Activated CD4-positive, alpha-beta memory T cell treated with anti-CD3 and anti-CD28 coated beads for 36 hours (primary cell): ENCODE measurements at places on chromosomes 12 and 14. TPM values are rescaled to one million over a fixed set of nuclear protein-coding genes. Genes with fewer than 3 reads are reported as not detected.
A peak's percentile ranks its signal among the peaks of the same experiment; 100 is the strongest.

- H3K4me1 ChIP-seq: no peaks in the 10 kb centered on the region
- DNase-seq: no peak
- H3K4me3 ChIP-seq: no peak overlapping the region
- H3K27me3 ChIP-seq: no peaks in the 10 kb centered on the region
- no peaks in the 10 kb centered on the region for H3K36me3 ChIP-seq
- H3K27ac ChIP-seq: no peak overlapping the region
Observed at GRCh38 chr12:128091951-128092382, 175.0 kb upstream of the TMEM132C start.

DNA sequence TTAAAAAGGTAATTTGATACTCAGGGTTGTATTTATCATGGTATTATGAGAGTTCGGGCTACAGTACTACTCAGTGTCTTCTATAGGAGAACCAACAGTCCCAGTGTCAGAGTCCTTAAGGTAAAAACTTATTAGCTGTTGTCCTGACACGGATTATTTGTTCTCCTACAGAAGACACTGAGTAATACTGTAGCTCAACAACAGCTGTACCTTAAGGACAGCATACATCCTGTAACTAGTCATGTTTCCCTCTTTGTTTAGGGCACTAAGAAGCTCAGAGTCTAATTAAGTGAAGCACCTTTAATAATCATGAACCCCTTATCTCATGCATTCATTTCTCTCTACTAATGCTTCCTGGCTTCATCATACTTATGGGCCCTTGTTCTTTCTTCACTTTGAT, 33.9 kb downstream of the ARF6 start:
- H3K4me1 ChIP-seq: peaks cover 10% of the 10 kb centered on the region
- peaks cover under 1% of the 10 kb centered on the region for H3K36me3 ChIP-seq
- H3K27ac ChIP-seq: no peak overlapping the region
- no peak overlapping the region for H3K4me3 ChIP-seq
- no peaks in the 10 kb centered on the region for H3K27me3 ChIP-seq
- DNase-seq: no peak

- no peak overlapping the region for H3K27ac ChIP-seq
- no peaks in the 10 kb centered on the region for H3K4me1 ChIP-seq
- peaks cover 18% of the 10 kb centered on the region for H3K27me3 ChIP-seq
Observed at GRCh38 chr12:108455706-108456105, 59.4 kb upstream of the FICD start.

DNA sequence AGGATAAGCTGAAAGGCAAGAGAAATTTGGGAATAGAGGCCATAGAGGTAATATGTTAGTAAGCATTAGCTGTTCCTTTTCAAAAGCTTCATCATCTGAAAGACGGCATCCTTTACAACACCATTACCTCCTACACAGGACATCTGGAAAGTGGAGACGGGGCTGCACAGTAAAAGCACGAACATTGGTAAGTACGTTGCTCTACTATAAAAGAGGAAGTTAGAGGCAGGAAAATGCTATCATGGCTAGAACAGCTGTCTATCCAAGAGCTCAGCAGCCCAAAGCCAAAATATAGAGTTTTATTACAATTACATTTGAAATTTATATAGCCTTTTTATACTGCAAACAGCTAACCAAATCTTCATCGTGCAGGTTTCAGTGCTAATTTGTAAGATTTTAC, 172.3 kb upstream of the GRIP1 start:
- DNase-seq: no peak
- H3K27ac ChIP-seq: no peak overlapping the region
- H3K4me3 ChIP-seq: no peak overlapping the region
- H3K27me3 ChIP-seq: no peaks in the 10 kb centered on the region
- H3K4me1 ChIP-seq: no peaks in the 10 kb centered on the region
- H3K36me3 ChIP-seq: no peaks in the 10 kb centered on the region

- no peaks in the 10 kb centered on the region for H3K27me3 ChIP-seq
- peaks cover 3% of the 10 kb centered on the region for H3K36me3 ChIP-seq
- H3K4me3 ChIP-seq: no peak overlapping the region
- no peaks in the 10 kb centered on the region for H3K4me1 ChIP-seq
- DNase-seq: no peak
Observed at GRCh38 chr12:32322354-32322753, 77.0 kb upstream of the FGD4 start.

- H3K4me3 ChIP-seq: no peak overlapping the region
- no peaks in the 10 kb centered on the region for H3K36me3 ChIP-seq
- peaks cover 7% of the 10 kb centered on the region for H3K4me1 ChIP-seq
- DNase-seq: peak; percentile 25
- no peak overlapping the region for H3K27ac ChIP-seq
Observed at GRCh38 chr14:56491299-56492285, 88.0 kb upstream of the TMEM260 start.

TEDC1 gene
- total RNA-seq: 40.2 TPM

RAB35 gene
- 66.4 TPM for total RNA-seq

DNA sequence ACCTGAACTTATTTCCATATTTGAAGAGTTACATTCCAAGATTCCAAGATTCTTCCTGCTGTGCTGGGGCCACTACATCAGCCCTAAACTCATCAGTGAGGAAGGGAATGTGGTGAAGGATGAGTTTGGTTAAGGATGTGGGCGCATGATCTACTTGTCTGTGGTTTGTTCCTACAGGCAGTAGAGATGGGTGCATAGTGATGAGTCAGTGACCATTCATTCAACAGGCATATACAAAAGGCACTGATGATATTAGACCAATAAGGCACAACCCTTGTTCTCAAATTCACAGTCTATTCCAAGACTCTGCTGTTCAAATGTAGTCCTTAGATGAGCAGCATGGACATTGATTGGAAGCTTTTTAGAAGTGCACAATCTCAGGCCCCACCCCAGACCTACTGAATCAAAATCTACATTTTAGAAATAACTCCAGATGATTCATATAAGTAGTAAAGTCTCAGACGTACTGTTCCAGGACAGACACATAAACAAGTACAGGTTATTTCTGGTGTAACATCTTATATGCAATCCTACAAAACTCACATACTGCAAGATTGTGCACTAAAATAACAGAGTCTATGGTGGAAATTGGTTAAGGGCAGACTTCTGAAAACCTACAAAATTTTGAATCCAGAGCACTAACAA, 47.7 kb upstream of the MAP3K9 start:
- no peak overlapping the region for H3K4me3 ChIP-seq
- no peaks in the 10 kb centered on the region for H3K36me3 ChIP-seq
- H3K27ac ChIP-seq: no peak overlapping the region
- peaks cover 11% of the 10 kb centered on the region for H3K4me1 ChIP-seq
- DNase-seq: peak; percentile 48

KRT77 gene
- total RNA-seq: not detected

DNA sequence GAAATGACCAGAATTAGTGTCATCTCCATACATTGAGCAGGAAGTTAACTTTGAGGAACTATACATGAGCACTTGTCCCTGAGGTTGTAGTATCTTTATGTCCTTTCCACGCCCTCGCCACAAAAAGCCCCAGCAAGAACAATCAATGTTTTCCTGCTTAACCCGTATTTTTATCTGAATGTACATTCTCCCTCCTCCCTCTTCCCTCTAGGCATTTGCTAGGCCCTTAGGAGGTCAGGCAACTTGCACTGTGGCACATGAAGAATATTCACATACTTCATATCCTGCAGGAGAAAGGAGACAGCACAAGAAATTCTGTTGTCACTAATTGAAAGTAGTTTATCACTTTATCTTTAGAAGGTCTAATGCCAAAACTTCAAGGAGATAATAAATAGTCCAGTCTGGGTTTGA, 18.1 kb upstream of the DUSP6 start:
- H3K4me3 ChIP-seq: no peak overlapping the region
- no peaks in the 10 kb centered on the region for H3K36me3 ChIP-seq
- no peak for DNase-seq
- H3K27ac ChIP-seq: no peak overlapping the region

DNA sequence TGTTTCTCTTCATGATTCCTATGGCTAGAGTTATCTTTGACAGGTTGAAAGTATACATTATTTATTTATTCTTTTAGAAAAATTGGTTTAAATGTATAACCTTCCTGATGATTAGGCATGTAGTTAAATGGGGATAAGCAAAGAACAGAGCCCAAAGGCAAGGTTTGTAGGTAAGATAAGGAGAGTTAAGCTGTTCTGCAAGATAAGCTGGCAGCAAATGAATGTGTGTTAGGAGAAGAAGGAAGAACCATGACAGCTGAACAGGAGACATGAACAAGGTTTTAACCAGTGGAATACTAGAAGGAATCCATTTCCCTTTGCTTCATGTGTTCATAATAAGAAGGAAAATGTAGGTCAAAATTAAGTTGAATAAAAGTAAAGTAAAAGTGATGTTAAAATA, 1330.1 kb upstream of the USP15 start:
- no peaks in the 10 kb centered on the region for H3K4me1 ChIP-seq
- no peak for DNase-seq
- no peak overlapping the region for H3K27ac ChIP-seq
- H3K27me3 ChIP-seq: no peaks in the 10 kb centered on the region
- no peaks in the 10 kb centered on the region for H3K36me3 ChIP-seq
- no peak overlapping the region for H3K4me3 ChIP-seq

KLHL33 gene
- total RNA-seq: 0.12 TPM

- peak within 1 kb of the TSS; percentile 35 for H3K27ac ChIP-seq
- H3K4me3 ChIP-seq: peak within 1 kb of the TSS; percentile 85
- H3K4me1 ChIP-seq: peaks cover 67% of the 10 kb centered on the region
- H3K36me3 ChIP-seq: no peaks in the 10 kb centered on the region
- peak; percentile 71 for DNase-seq
Observed at GRCh38 chr12:51391283-51392123, at the start of gene GALNT6. TSS of gene GALNT6 (minus strand) at chr12:51391406. CDS start at chr12:51379781, 11,625 bp downstream.

GLT8D2 gene
- total RNA-seq: not detected
